ENCODE measurements at places on chromosomes 4 and X. TPM values are rescaled to one million over a fixed set of nuclear protein-coding genes. Genes with fewer than 3 reads are reported as not detected.

Gene MAGEB10
- not detected for total RNA-seq

Gene ERAS
- total RNA-seq = not detected

Gene F8A1
- total RNA-seq = 16.8 TPM

Gene SHROOM4
- total RNA-seq = not detected

Gene CXCR3
- 1.1 TPM for total RNA-seq

Gene CFI
- total RNA-seq = not detected

Gene CXCL13
- not detected for total RNA-seq

Gene GRIA3
- total RNA-seq = not detected

Gene TCEAL3
- 4.1 TPM for total RNA-seq

Gene CT47B1
- total RNA-seq = not detected

Gene EDNRA
- total RNA-seq = not detected

Gene TMEM187
- 13.4 TPM for total RNA-seq

Gene UGT2B11
- total RNA-seq = not detected

Gene HTR2C
- total RNA-seq = not detected

Gene TECRL
- total RNA-seq = not detected

Gene CSAG2
- not detected for total RNA-seq

Gene SSX4B
- total RNA-seq = not detected

Gene CYBB
- 9.5 TPM for total RNA-seq

Gene ZXDA
- total RNA-seq = 13.2 TPM

Gene F8A3
- 0.84 TPM for total RNA-seq

Gene GLRA2
- not detected for total RNA-seq

Gene HSD17B13
- 0.89 TPM for total RNA-seq

Gene AKAP4
- total RNA-seq = not detected

Gene SHOX
- total RNA-seq = not detected

Gene CASP3
- total RNA-seq = 12.4 TPM

Gene BEX1
- not detected for total RNA-seq

Measured in naive thymus-derived CD4-positive, alpha-beta T cell (primary cell).